ENCODE measurements at places on chromosomes 7 and 10.

- no peak for DNase-seq
Measured at GRCh38 chr10:6518791-6519429, 61.2 kb downstream of the PRKCQ start.

- DNase-seq, result no peak
Measured at GRCh38 chr10:44016589-44017482, 368.1 kb downstream of the CXCL12 start.

- DNase-seq, result no peak
Measured at GRCh38 chr7:25864511-25864910, 287.5 kb upstream of the NFE2L3 start.

DNA sequence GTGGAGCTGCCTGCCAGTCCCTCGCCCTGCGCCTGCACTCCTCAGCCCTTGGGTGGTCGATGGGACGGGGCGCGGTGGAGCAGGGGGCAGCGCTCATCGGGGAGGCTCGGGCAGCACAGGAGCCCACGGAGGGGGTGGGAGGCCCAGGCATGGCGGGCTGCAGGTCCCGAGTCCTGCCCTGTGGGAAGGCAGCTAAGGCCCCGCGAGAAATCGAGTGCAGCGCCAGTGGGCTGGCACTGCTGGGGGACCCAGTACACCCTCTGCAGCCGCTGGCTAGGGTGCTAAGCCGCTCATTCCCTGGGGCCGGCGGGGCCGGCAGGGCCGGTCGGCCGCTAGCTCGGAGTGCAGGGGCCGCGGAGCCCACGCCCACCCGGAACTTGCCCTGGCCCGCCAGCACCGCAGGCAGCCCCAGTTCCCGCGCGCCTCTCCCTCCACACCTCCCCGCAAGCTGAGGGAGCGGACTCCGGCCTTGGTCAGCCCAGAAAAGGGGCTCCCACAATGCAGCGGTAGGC, 565.9 kb upstream of the NRG3 start:
- DNase-seq, result no peak

GRCh38 chr7:30690011-30690410, 7.8 kb upstream of the CRHR2 start:
- DNase-seq, result no peak

DNA sequence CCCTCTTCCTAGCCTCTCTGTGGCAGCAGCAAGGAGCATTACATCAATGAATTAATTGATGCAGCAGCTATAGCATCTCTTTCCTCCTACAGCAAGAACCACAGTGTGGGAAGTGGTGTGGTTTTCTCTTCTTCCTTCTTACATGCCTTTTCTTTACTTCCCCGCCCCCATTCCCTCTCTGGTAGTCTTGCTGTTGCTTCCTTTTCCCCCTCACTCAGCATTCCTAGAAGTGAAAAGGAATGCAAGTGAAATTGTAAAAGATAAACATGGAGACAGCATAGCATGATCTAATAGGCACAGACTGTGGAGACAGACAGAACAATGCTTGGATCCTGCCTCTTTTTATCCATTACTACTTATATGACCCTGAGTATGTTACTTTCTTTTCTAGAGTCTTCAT, 370.5 kb upstream of the BMPER start:
- no peak for DNase-seq

DNA sequence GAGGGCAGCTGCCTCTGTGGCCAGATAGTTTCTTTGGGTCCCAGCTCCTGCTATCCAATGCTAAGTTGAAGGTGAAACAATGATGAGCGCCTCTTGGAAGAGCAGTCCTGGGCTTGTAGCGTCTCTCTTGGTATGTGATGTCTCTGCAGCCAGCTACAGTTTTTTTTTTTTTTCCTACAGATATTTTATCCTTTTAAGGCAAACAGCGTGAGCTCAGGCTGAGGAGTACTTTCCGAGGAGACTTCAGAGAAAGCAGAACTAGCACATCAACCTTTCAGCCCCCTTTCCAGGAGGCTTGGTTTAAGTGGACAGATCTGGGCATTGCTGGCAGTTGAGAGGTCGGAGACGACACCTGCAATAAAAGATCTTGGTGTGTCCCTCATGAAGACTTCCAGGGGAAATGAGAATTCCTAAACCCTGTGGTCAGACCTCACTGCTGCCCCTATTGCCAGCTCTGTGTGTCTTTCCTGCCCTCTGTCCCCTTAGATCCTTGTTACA, 9.1 kb downstream of the PRKG1 start:
- no peak for DNase-seq

DNA sequence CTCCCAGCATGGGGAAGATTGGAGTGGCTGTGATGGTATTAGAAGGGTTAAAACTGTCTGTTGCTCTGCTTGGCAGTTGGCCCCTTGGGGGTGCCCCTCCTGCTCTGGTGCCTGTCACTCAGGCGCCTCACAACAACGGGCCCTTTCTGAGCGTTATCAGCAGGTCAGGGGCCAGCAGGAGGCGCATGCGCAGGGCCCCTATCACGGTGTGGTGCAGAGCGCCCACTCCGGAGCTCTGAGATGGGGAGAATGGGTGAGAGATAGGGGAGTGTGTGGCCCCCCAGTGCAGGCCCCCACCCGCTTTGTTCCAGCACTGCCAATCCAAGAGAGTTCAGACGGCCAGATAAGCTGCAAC, 24.8 kb downstream of the GBX1 start:
- peak; percentile 10 for DNase-seq

GRCh38 chr7:28065308-28065707, 115.3 kb downstream of the JAZF1 start:
- DNase-seq, result no peak

- DNase-seq, result no peak
Measured at GRCh38 chr7:2651336-2651735, 19.6 kb downstream of the TTYH3 start.

GRCh38 chr7:21671859-21672258, 129.0 kb downstream of the DNAH11 start:
- DNase-seq, result no peak

GRCh38 chr7:137454246-137454724, 110.8 kb upstream of the PTN start:
- DNase-seq, result no peak

- no peak for DNase-seq
Measured at GRCh38 chr7:6403907-6404306, 43.8 kb downstream of the DAGLB start.

Measured in activated naive CD4-positive, alpha-beta T cell treated with anti-CD3 and anti-CD28 coated beads, Interleukin-2, amount 10 ng/mL, durations not matched to agents 7 days and 5 days (primary cell).